Stimulated activated CD4-positive, alpha-beta T cell treated with anti-CD3 and anti-CD28 coated beads, TNF-alpha, amount 100 ng/mL, for 24 hours (primary cell): ENCODE measurements at places on chromosomes 3 and 15.

GRCh38 chr15:31563001-31563400 lies 236.4 kb downstream of the KLF13 start:
- no peak for DNase-seq

GRCh38 chr3:90261481-90262433 lies 1154.3 kb downstream of the EPHA3 start:
- DNase-seq: no peak

DNA sequence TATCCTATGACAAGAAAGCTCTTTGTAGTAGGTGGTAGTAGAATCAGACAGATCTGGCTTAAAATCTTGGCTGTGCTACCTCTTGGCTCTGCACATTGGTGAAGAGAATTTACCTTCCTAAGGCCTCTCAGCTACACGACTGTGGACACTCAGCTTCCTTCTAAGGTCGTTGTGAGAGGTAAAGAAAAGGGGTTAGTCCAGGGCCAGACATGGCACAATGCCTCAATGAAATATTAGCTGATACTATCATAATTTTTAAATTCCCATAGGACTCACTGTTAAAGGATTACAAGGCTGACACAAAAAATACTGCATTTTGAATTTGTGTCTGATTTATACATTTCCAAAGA lies 80.4 kb downstream of the IGF1R start:
- DNase-seq: no peak

DNA sequence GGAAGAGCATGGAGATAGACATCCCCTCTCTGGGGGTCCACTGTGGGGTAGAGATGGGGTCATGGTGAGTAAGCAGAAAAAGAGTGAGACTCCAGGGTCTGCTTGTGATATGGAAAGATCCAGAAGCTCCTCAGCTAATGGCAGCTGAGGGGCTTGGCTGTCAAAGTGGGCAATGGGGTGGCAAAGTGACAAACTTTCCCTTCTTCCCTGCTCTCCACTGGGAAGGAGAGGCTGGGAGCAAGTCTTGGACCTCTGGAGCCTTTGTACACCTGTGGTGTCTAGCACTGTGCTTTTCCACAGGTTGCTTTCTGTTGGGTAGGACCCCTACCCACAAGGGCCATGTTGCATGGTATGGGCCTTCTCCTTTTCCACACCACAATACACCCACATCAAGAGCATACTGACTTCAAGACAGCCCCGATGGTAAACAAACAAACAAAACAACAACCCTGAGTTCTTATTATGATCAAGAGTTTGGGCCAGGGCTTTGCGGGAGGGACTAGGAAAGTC lies 3.5 kb downstream of the ITGA11 start:
- DNase-seq: no peak

- DNase-seq: no peak
Observed at GRCh38 chr15:85960381-85960780, 119.3 kb upstream of the AGBL1 start.

DNA sequence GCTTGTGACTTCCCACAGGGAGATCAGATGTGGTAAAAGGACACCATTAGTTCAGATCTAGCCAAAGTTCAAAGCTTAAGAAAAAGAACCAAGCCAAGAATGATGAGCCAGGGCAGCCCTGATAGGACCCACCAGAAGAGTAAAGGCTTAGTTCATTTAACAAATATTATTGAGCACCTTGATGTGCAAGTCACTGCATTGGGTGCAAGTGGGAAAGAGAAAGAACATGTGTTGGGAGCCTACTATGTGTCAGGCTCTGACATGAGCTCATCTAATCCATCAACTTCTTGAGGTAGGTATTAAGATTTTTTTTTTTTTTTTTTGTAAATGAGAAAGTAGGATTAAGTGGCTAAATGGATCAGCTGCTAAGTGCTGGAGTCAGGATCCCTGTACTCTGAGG lies 53.4 kb upstream of the PIAS1 start:
- no peak for DNase-seq

DNA sequence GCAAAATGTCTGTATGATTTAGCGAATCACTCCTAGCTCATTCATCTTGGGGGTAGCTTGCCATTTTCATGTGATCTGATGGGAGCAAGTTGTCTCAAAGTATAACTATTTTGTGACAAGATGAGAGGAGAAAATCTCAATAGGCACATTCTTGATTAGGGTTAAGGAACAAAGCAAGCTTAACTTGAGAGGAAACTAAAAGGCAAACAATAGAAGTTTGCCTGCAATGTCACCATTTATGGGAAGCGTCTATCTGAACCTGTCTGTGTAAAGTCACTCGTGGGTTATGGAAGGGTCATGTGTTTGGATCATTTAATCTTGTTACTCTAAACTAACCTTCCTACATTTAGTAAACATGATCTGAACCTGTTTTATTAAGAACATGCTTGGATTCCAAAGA lies 232.5 kb downstream of the CDIN1 start:
- no peak for DNase-seq

- DNase-seq: no peak
Observed at GRCh38 chr15:52441841-52442240, 86.8 kb downstream of the MYO5A start.

DNA sequence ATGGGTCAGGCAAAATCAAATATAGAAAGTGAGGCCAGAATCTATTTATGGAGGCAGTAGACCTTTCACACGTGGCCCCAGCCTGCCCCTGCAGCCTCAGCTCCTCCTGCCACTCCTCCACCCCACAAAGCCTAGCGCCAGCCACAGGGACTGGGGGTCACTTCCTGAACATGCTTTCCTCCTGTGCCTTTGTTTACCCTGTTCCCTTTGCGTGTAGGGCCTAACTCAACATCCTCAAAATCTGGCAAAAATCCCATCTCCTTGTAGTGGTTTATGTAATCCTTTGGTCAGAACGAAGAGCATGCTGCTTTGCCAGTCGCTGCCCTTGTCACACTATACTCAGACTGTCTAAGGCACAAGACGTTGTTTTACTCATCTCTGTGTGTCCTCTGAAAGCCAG lies 39.6 kb downstream of the KBTBD12 start:
- DNase-seq: no peak

GRCh38 chr3:78729946-78730345 lies 1037.9 kb downstream of the ROBO1 start:
- no peak for DNase-seq

DNA sequence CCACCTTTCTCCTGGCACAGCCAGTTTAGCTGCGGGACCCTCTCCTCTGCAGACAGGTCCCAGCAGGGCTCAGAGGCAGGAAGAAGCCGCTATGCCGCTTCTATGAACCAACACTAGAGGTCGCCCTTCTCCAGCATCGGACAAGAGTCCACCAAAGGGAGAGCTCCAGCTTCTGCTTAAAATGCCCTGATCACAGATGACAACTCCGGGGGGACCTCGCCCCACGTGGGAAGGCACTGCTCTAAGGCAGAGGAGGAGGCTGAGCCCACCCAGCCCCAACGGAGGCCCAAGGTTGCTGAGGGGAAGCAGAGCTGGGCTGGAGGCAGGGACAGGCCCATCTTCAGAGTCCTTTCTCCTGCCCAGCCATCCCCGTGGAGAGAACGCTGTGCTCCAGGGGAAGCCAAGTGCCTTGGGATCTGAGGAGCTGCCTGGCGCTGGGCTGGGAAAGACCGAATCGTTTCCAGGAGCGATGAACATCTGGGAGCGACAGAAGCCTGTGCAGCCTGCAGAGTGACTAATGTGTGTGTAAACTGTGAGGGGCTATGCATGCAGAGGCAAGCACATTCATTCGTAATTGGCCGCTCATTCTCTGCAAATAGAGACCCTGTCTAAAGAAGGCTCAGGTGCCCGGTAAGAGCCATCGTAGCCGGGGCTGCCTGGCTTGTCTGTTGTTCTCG lies 43.5 kb upstream of the BDH1 start:
- DNase-seq: peak; percentile 56

GRCh38 chr15:73991260-73991659 lies 835 bp downstream of the STOML1 start:
- DNase-seq: no peak

DNA sequence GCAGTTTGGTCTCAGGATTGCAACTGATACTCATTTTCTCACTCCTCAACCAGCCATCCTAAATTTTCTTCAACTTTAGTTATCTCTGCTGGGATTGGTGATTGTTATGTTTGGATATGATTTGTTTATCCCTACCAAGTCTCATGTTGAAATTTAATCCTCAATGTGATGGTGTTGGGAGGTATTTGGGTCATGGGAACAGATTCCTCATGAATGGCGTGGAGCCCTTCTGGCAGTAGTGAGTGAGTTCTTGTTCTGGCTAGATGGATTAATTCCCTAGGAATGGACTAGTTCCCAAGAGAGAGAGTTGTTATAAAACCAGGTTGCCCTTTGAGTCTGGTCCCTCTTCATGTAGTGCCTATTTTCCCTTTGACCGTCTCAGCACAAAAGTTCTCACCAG lies 399.9 kb downstream of the SQOR start:
- DNase-seq: no peak

GRCh38 chr3:184910664-184911063 lies 98.7 kb downstream of the VPS8 start:
- no peak for DNase-seq

- DNase-seq: no peak
Observed at GRCh38 chr3:146892041-146892440, 286.9 kb upstream of the PLSCR5 start.

DNA sequence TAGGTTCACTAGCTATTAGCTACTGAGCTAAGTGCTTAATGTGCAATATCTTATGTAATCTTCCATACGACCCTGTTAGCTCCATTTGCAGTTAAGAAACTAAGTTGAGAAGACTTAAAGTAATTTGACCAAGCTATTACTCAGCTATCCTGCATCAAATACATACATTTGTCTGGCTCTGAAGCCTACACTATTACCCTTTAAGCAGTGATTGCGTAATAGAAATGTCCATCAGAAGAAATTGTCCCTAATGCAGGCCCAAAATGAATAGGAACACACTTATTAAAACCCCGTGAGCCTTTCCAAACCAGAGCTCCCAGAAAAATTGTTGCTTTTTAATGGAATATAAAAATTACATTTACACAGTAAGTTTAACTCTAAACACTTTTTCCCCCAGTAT lies 5.3 kb upstream of the MYO1E start:
- DNase-seq: no peak

GRCh38 chr3:176561826-176562225 lies 635.5 kb downstream of the TBL1XR1 start:
- DNase-seq: no peak

DNA sequence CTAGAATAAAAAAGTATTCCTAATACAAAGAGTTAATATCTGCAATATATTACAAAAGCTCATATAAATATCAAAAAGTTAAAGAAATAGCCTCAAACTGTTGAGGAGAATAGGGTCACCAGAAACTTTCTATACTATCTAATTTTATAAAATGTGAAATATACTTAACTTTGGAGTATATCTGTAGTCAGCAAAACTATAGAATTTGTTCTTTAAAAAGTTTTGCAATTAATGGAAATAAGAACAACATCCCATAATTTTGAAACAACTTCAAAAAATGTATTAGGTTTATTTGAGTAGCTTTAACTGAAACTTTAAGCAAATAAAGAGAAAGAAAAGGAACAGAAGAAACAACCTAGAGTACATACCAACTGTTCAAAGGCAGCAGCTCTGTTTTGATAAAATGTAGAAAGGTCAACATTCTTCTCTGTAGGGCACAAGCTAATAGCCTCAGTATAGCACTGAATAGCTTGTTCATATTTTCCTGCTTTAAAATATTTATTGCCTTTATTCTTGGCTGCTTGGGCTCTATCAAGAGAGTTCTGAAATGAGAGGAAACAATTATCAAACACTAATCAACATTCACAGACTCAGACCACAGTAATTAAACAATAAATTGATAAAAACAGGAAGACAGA lies 14.3 kb downstream of the TOMM70 start:
- DNase-seq: no peak

GRCh38 chr3:156655819-156656550 lies 18.4 kb upstream of the TIPARP start:
- DNase-seq: no peak

GRCh38 chr3:131239267-131239666 lies 142.3 kb upstream of the NUDT16 start:
- no peak for DNase-seq

- DNase-seq: no peak
Observed at GRCh38 chr3:141240286-141240685, 8.7 kb downstream of the PXYLP1 start.

DNA sequence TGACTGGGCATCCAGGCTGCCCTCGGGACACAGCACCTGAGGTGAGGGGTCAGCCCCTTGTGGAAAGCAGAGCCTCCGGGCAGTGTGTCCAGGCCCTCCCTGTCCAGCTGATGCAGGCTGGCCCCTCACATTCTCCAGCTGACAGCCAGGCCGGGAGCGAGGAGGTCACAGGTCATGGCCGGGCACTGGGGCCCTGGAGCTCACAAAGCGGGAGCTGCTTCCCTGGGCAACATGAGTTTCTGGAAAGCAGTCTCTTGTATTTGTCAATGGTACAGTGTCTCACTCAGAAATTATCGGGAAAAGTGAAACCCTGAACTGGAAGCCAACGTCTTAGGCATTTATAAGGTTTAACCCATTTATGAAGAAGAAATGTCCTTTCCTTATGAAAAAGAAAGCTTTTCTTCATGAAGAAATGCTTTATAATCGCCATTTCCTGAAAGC lies 118.5 kb downstream of the OPA1 start:
- no peak for DNase-seq

- DNase-seq: no peak
Observed at GRCh38 chr3:153285194-153285641, 123.2 kb downstream of the RAP2B start.

DNA sequence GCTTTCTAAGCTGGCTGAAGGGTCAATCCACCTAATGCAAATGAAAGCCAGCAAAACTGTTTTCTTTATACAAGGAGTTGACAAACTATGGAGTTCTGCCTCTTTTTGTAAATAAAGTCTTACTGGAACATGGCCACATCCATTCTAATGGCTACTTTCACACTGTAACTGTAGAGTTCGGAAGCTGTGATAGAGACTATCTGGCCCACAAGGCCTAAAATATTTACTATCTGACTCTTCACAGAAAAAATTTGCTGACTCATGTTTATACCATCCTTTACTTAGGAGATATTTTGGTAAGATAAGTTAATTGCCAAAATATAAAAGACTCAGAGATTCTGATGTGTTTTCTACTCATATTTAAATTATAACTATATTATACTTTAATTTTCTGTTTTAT lies 93.7 kb upstream of the GK5 start:
- no peak for DNase-seq

DNA sequence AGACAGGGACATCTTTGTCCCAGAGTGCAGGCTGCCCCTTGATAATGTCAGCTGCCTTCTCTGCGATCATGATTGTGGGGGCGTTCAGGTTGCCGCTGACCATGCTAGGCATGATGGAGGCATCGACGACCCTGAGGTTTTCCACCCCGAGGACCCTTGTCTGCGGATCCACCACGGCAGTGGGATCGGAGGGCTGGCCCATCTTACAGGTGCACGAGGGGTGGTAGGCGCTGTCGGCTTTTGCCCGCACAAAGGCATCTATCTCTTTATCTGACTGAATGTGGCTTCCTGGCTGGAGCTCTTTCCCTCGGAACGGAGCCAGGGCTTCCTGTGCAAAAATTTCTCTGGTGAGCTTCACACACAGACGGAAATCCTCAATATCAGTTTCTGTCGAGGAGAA lies 28.4 kb downstream of the CHDH start:
- no peak for DNase-seq

- DNase-seq: no peak
Observed at GRCh38 chr15:66623801-66624453, 58.1 kb upstream of the LCTL start.

- peak; percentile 46 for DNase-seq
Observed at GRCh38 chr3:156151824-156152428, 31.5 kb downstream of the KCNAB1 start.
